HTR-8/SVneo (cell line): ENCODE measurements at places on chromosomes 6 and 20.

DNA sequence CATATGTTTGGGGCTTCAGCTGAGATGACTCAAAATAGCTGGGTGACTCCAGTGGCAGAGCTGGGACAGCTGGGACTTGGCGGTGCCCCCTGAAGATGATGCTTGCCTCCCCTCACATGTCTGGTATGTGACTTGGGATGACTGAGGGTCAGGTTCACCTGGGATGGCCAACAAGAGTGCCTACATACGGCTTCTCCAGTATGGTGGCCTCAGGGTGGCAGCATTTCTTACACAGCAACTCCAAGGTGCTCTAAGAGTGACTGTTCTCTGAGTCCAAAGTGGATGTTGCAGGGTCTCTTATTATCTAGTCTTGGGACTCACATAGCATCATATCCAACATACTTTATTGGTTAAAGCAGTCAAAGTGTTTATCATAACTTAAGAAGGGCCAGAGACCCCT lies 87.8 kb upstream of the CENPW start:
- DNase-seq: no peak

DNA sequence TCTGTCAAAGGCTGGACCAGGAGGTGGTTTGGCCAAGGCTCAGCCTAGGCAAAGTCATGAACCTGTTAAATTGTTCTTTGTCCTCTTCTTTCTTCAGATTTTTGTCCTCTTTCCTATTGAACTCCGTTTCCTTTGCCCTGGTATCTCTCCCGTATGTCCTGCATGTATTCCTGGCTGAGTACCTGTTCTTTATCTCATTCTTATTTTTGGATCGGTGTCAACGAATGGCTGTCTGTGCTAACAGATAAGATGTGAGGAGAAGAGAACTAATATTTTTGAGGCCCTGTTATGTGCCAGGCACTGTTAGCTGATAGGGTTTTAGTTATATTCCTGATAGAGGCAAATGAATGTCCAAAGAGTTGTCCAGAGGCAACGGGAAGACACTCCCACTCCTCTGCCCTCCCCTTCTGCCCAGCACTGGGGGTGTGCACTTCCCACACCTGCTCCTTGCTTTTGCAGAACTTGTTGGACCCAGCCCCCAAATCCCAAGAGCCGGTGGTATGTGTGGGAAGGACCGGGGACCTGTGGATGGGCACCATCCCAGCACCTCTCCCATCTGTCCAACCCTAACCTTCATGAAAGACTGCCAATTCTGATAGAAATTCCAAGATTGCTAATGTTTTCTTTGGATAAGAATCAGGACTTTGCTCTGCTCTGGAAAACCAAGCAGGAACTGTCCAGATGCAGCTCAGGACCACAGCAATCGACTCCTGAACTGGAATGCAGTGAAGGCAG lies 20.6 kb downstream of the MMP24OS start:
- DNase-seq: no peak

- no peak for DNase-seq
Measured at GRCh38 chr20:3051385-3052019, 5.7 kb downstream of the MRPS26 start.

- peak; percentile 54 for DNase-seq
Measured at GRCh38 chr6:32700391-32701040, 34.1 kb upstream of the HLA-DQB1 start.

DNA sequence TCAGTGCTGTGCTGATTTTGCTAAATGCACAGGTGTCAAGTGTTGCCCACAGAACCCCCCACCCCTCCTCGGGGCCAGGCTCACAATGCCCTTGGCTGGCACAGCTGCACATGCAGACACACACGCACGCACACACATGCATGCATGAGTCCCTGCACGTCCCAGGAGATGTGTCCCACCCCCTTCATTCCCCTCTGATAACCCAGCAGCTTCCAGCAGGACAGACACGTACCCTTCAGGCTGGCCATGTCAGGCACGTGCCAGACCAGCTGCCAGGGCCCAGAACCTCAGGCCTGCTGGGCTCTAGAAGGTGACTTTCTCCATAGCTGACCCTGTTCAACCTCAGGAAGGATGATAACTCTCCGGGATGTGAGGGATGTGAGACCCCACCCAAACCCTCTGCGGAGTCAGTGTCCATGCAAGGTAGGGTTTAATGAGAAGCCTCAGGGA lies 44.4 kb downstream of the MRPL14 start:
- no peak for DNase-seq

GRCh38 chr20:34632870-34633452 lies 43.9 kb downstream of the PIGU start:
- no peak for DNase-seq

DNA sequence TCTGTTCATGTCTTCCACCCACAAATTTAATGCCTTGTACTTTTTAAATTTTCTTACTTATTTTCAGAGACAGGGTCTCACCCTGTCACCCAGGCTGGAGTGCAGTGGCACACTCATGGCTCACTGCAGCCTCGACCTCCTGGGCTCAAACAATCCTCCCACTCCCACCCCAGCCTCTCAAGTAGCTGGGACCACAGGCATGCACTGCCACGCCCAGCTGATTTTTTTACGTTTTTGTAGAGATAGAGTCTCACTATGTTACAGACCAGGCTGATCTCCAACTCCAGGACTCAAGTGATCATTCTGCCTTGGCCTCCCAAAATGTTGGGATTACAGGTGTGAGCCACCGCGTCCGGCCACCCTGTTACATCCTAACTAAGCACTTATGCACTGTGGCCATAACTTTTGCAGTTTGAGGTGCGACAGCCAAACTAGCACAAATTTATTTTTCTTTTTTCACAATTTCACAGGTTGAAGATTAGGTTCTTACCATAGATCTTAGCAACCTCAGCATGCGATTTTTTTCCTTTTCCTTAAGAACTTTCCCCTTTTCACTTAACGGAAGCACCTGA lies 92.1 kb downstream of the EPB41L2 start:
- no peak for DNase-seq

DNA sequence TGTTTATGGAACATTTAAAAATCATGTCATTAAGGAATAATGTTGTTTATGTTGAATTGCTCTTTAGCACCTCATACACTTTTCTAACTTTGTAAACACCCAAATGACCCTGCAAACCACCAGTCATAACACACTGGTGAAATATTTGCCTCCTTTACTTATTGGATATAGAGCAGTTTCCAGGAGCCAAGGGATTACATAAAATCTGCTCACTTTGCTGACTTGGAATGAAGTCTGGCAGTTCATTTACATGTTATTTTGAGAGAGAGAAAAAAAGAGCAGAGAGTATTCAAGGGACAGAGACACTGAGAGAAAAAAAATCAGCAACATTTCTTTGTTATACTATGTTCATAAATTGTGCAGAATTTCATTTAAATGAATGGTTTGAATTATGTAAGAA lies 46.6 kb upstream of the DEFB112 start:
- DNase-seq: no peak

GRCh38 chr6:17490724-17491123 lies 97.3 kb downstream of the CAP2 start:
- no peak for DNase-seq

DNA sequence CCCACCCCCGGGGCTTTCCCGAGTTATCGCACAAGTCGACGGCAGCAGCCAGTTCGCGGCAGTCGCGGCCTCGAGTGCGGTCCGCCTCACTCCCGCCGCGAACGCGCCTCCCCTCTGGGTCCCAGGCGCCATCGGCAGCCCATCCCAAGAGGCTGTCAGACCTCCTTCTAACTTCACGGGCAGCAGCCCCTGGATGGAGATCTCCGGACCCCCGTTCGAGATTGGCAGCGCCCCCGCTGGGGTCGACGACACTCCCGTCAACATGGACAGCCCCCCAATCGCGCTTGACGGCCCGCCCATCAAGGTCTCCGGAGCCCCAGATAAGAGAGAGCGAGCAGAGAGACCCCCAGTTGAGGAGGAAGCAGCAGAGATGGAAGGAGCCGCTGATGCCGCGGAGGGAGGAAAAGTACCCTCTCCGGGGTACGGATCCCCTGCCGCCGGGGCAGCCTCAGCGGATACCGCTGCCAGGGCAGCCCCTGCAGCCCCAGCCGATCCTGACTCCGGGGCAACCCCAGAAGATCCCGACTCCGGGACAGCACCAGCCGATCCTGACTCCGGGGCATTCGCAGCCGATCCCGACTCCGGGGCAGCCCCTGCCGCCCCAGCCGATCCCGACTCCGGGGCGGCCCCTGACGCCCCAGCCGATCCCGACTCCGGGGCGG lies 1.6 kb downstream of the GNAS start:
- DNase-seq: no peak

DNA sequence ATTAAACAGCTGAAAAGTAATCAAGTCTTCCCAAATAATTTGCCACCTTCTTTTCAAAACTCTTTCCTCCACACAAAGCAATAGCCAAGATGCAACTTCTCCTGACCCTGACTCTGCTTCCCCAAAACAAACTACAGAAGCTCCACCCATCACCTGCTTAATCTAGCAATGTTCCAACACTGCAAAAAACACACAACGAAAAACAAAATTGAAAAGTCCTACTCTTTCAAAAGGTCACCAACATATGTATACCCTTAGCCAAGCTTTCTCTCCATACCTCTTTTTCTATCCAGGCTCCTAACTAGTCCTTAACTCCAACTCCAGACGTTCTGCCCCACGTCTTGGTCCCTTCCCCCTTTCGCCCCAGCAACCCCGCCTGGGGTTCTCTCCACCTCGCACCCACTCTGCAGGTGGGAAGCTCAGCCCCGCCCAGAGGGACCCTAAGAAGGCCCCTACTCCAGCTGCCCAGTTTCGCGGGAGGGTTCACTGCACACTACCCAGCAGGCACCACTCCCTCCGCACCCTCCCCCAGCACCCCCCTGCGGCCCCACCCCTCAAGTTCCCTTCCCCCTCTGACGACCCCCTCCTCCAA lies 717 bp downstream of the CSNK2A1 start:
- DNase-seq: peak; percentile 37

DNA sequence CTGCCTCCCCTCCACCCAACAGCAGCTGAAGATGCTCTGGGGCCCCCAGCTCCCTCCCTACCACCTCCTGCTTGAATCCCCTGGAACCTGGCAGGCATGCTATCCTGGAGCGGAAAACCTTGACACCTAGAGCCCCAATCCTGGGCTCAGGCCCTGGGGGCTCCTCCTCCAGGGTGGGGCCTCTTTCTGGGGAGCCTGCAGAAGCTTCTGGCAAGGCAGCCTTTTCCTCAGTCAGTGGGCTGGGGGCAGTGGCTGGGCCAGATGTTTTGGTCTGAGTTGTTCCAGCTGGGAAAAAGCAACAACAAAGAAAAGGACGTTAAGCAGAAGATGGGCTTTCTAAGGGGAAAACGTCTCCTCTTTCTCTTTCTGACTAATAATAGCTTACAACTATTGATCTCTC lies 21.1 kb downstream of the KIAA1755 start:
- no peak for DNase-seq

DNA sequence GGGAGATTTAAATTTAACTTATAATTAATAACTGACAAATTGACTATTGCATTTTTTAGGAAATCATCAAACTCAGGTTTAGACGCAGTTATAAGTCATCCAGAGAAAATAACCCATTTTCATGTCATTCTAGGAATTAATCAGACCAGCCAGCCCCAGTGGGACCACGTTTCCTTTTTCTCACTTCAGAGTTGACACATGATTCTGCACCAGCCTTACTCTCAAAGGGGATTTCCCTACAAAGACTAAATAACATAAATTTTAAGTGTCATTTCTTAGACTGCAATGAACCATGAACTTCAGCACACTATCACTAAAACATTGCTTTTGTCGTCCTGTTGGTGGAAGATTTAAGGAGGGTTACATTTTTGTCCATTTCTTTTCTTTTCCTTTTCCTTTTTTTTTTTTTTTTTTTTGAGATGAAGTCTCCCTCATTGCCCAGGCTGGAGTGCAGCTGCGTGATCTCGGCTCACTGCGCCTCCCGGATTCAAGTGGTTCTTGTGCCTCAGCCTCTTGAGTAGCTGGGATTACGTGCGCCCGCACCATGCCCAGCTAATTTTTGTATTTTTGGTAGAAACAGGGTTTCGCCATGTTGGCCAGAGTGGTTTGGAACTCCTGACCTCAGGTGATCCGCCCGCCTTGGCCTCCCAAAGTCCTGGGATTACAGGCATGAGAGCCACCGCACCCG lies 3.6 kb downstream of the IPCEF1 start:
- DNase-seq: no peak

DNA sequence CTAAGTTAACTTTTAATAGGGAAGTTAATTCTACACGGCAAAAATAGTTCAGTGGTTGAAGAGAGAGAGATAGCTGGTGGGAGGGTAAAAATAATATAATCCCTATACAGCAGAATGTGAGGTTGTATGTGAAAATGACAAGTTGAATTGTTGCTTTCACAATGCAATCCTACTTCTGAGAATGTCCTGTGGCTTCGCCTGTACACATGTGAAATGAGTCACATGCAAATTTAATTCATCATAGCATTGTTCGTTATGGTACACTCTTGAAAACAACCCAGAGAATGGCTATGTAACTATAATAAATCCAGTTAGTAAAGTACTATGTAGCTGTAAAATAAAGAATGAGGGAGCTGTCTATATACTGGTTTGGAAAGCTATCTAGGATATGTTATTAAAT lies 46.0 kb upstream of the HINT3 start:
- no peak for DNase-seq

DNA sequence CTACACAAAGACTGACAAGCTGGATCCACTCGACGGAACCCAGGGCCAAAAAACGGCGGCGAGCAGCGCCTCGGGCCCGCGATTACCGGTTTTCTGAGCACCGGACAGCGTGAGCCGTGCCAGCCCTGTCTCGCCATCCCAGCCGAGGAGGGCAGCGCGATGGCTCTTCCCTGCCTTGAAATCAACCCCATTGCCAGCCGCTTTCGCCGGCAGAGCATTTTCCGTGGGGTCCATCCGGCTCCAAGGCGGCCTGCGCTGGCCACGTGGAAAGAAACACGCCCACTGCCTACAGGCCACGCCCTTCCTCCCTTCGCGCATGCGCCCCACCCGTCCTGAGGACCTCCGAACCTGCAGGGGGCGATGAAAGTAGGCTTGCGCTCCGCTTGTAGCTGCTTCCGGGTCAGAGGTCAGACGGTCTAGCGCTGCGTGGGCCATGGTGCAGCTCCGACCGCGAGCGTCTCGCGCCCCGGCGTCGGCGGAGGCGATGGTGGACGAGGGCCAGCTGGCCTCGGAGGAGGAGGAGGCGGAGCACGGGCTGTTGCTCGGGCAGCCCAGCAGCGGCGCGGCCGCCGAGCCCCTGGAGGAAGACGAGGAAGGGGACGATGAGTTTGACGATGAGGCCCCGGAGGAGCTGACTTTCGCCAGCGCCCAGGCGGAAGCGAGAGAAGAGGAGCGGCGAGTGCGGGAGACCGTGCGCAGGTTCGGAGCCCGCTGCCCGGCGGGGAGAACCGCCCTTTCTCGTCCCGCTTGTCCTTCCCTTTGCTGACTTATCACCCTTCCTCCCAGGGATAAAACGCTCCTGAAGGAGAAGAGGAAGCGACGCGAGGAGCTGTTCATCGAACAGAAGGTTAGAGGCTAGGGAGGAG lies at the start of gene NOL7:
NOL7 (plus strand) TSS at position 410 of the 866 bp plus-strand sequence; CDS start at position 434, 24 bp downstream.
- DNase-seq: peak; percentile 97
